ENCODE measurements at places on chromosomes 3 and 15. TPM values are rescaled to one million over a fixed set of nuclear protein-coding genes. Genes with fewer than 3 reads are reported as not detected.

HRG gene
- not detected for total RNA-seq

SLC2A2 gene
- not detected for total RNA-seq

LINGO1 gene
- total RNA-seq, result 0.21 TPM

CADPS gene
- 0.68 TPM for total RNA-seq

PLCH1 gene
- total RNA-seq, result not detected

HCLS1 gene
- total RNA-seq, result 99.3 TPM

MINAR1 gene
- 5.0 TPM for total RNA-seq

DNA sequence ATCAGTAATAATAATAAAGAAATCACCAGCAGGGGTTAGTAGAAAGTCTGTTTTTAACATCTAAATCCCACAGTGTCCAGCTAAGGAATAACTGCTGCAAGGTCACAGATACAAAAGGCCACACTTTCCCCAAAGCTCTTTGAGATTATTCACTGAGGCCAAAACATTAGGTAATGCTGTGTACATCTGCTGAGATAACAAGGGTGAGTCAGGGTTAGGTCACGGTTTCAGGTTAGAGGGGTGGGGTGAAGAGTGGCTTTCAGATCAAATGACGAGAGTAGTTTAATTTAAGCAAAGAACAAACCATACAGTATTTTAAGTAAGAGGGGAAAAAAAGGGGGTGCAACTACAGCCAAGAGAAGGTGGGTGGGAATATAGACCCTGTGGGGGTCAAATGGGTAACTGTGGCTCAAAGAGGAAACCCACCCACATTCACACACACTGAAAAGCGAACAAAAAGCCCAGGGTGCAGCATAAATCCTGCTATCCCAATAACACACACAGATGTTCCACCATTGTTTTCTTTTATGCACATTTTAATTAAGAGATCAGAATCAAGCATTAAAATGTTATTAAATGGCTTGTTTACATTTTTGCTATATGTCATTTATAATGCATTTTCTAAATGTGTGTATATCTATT lies 412.9 kb downstream of the TIGIT start:
- peak; percentile 75 for DNase-seq
- H3K4me1 ChIP-seq, result peaks cover 36% of the 10 kb centered on the region
- H3K36me3 ChIP-seq, result no peaks in the 10 kb centered on the region
- H3K27me3 ChIP-seq, result no peaks in the 10 kb centered on the region
- H3K4me3 ChIP-seq, result no peak overlapping the region

GRCh38 chr3:184568924-184569829 lies 7.6 kb downstream of the EPHB3 start:
- H3K27me3 ChIP-seq, result no peaks in the 10 kb centered on the region
- peaks cover 8% of the 10 kb centered on the region for H3K4me1 ChIP-seq
- H3K36me3 ChIP-seq, result no peaks in the 10 kb centered on the region
- H3K4me3 ChIP-seq, result no peak overlapping the region
- DNase-seq, result peak; percentile 59

DNA sequence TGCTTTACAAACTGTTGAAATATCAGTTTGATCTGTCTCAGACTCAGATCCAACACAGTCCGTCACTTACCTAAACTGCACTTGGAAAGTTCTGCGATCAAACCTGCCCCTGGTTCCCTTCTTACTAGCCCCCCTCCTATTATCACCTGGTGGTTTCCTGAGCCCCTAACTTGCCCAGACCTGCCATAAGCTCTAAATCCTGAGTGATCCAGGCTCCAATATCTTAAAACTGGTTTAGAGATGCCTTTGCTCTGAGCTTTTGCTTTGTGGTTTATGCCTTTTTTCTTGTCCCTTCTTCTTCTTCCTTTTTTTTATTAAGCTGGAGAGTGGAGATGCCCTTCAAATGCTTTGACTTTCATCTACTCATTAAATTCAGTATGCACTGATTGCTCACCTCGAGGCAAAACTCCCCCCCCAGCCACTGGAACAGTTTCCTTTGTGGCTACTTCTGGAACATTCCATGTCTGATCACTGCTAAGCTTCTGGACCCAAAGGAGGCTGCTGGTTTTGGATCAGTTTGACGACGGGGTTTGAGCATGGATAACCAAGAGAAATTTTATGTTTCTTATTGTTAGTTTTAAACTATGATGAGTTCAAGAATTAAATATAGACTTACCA lies 3.5 kb upstream of the ITGB5 start:
- no peak overlapping the region for H3K27ac ChIP-seq
- DNase-seq, result no peak
- H3K4me1 ChIP-seq, result no peaks in the 10 kb centered on the region
- no peak overlapping the region for H3K4me3 ChIP-seq
- H3K36me3 ChIP-seq, result no peaks in the 10 kb centered on the region
- no peaks in the 10 kb centered on the region for H3K27me3 ChIP-seq

DNA sequence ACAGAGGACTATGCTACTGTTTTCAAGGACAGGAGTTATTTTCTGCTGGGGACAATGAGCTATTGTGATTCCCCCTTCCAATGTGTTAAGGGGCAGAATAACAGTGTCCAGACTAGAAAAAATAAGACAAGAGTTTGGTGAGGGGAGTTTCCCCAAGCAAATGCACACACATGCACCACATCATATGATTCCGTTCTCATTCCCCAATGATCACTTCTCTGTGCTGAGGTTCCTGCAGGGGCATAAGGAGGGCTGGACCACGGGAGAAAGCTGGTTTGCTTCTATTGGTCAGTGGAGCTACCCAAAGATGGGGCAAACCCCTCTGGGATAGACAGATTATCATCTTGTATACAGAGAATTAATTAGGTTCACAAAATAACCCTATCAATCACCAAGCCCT lies 80.6 kb downstream of the RBPMS2 start:
- peaks cover 43% of the 10 kb centered on the region for H3K4me1 ChIP-seq
- peak overlapping the region; percentile 52 for H3K27ac ChIP-seq
- no peak overlapping the region for H3K4me3 ChIP-seq
- no peaks in the 10 kb centered on the region for H3K27me3 ChIP-seq
- no peak for DNase-seq
- peaks cover 19% of the 10 kb centered on the region for H3K36me3 ChIP-seq

GRCh38 chr15:43473885-43474284 lies 19.1 kb downstream of the TP53BP1 start:
- no peak overlapping the region for H3K4me3 ChIP-seq
- H3K4me1 ChIP-seq, result no peaks in the 10 kb centered on the region
- no peaks in the 10 kb centered on the region for H3K27me3 ChIP-seq
- no peak overlapping the region for H3K27ac ChIP-seq
- no peaks in the 10 kb centered on the region for H3K36me3 ChIP-seq

DNA sequence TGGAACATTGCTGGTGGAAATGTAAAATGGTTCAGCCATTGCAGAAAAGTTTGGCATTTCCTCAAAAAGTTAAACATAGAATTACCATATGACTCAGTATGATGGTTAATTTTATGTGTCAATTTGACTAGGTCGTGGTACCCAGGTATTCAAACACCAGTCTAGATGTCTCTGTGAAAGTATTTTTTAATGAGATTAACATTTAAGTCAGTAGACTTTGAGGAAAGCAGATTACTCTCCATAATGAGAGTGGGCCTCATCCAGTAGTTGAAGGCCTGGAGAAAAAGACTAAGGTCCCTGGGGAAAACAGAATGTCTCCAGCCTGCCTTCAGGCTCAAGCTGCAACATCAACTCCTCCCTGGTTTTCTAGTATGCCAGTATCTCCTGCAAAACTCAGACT lies 42.3 kb upstream of the TMEM87A start:
- H3K27ac ChIP-seq, result no peak overlapping the region
- no peaks in the 10 kb centered on the region for H3K4me1 ChIP-seq
- no peak overlapping the region for H3K4me3 ChIP-seq
- DNase-seq, result no peak
- H3K36me3 ChIP-seq, result no peaks in the 10 kb centered on the region

DNA sequence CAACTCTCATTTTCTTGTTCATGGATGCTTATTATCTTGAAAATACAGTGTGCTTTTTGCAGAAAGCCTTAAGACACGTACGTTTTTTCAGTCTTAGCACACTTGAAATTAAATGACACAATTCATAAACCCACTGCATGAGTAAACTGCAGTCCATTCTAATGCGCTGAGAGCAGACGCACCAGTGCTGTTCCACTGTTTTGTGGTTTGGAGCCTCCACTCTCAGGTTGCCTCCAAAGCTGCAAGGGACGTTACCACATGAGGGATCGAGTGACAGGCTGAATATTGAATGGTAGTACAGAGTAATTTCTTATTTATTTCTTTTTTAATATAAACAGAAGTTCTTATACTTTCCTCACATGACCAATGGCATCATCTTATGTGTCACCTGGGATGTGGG lies 12.3 kb downstream of the IQCH start:
- no peaks in the 10 kb centered on the region for H3K27me3 ChIP-seq
- no peaks in the 10 kb centered on the region for H3K36me3 ChIP-seq
- H3K4me3 ChIP-seq, result no peak overlapping the region

- no peaks in the 10 kb centered on the region for H3K4me1 ChIP-seq
- H3K4me3 ChIP-seq, result no peak overlapping the region
- H3K27ac ChIP-seq, result no peak overlapping the region
- peaks cover 18% of the 10 kb centered on the region for H3K27me3 ChIP-seq
- DNase-seq, result no peak
Observed at GRCh38 chr15:53193149-53193548, 403.0 kb upstream of the ONECUT1 start.

DNA sequence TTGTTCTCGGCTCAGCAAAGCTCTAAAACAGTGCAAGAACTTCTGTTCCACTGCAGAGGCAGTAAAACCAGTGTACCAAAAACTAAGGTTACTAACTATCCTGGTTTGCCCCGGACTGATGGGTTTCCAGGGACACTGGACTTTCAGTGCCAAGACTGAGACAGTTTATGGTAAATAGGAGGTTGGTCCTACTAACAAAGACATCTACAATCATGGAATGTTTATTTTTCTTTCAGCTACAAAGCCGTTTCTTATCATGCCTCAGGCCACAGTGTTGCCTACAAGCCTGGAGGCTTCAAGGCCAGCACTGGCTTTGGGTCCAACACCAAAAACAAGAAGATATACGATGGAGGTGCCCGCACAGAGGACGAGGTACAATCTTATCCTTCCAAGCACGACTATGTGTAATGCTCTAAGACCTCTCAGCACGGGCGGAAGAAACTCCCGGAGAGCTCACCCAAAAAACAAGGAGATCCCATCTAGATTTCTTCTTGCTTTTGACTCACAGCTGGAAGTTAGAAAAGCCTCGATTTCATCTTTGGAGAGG lies 20.8 kb downstream of the CLDN18 start:
- no peaks in the 10 kb centered on the region for H3K4me1 ChIP-seq
- no peaks in the 10 kb centered on the region for H3K27me3 ChIP-seq
- no peak overlapping the region for H3K27ac ChIP-seq
- no peak overlapping the region for H3K4me3 ChIP-seq
- no peak for DNase-seq

DNA sequence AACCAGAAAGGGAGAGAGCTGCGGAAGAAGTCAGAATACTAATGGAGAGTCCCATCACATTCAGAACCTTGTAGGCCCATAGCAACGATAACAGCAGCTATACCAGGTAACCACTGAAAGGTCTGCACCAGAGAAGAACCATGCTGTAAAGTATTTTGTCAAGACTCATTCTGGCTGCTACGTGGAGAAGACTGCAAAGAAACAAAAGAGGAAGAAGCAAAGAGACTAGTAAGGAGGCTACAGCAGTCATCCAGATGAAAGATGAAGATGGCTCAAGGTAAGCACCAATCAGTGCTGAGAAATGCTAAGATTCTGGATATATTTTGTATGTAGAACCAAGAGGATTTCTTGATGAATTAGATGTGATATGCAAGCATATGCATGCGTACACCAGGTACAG lies 39.6 kb downstream of the ACAP2 start:
- H3K27me3 ChIP-seq, result no peaks in the 10 kb centered on the region
- H3K4me1 ChIP-seq, result no peaks in the 10 kb centered on the region
- no peak overlapping the region for H3K4me3 ChIP-seq
- no peak for DNase-seq
- H3K36me3 ChIP-seq, result no peaks in the 10 kb centered on the region

DNA sequence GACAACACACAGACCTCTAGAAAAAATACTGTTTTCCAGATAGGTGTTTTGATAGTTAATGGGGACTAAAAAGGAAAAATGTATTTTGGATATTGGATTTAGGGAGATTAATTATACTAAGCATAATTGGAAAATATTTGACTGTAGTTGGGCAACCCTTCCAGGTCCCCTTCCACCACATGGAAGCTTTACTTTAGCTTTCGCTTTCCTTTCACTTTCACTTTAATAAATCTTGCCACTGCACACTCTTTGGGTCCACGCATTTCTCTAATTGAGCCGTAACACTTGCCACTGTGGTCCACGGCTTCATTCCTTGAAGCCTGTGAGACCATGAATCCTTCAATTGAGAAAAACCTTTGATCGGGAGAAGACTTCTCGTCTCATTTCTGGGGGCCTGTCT lies 15.5 kb downstream of the GLDN start:
- no peak overlapping the region for H3K27ac ChIP-seq
- no peaks in the 10 kb centered on the region for H3K36me3 ChIP-seq
- H3K4me3 ChIP-seq, result no peak overlapping the region
- DNase-seq, result no peak

DNA sequence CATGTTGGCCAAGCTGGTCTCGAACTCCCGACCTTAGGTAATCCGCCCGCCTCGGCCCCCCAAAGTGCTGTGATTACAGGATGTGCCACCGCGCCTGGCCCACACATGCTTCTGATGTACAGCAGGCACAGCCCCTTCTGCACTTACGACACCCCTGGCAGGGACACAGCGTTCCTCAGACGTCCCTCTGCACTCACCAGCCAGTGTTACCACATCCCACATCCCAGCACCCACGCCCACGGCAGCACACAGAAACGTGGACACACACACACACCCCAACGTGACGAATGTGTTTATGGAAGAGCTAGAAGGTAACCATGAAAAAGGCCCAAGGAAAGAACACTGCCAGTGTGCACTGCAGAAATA lies 576 bp upstream of the RPAP1 start:
- no peaks in the 10 kb centered on the region for H3K36me3 ChIP-seq
- H3K4me1 ChIP-seq, result peaks cover 10% of the 10 kb centered on the region
- peak overlapping the region; percentile 81 for H3K27ac ChIP-seq
- DNase-seq, result no peak

DNA sequence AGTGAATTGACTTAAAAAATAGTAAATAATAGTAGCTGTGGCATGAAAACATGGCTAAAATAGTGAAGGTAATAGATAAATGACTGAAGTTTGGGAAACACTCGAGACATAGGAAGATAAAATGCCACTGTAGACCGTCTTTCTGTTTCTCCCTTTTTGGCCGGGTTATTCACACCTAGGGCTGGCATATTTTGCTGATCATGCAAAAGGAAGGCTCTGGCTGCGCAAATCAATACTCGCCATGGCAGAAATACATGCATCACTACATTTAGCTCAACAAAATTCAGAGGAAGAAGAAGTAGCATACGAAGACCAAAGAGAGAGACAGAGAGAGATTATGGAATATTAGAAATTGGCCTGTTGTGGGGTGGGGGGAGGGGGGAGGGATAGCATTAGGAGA lies 242.2 kb upstream of the KBTBD8 start:
- H3K27me3 ChIP-seq, result no peaks in the 10 kb centered on the region
- no peak overlapping the region for H3K4me3 ChIP-seq
- no peak for DNase-seq
- no peaks in the 10 kb centered on the region for H3K36me3 ChIP-seq

Data from adrenal gland (tissue), 19 donors.